ENCODE measurements at places on chromosomes 2 and 18. TPM values are rescaled to one million over a fixed set of nuclear protein-coding genes. Genes with fewer than 3 reads are reported as not detected.

GRCh38 chr2:222701721-222702131 lies 30.3 kb downstream of the MOGAT1 start:
- no peak overlapping the region for H3K4me3 ChIP-seq
- H3K27ac ChIP-seq = no peak overlapping the region
- no peaks in the 10 kb centered on the region for H3K36me3 ChIP-seq
- DNase-seq = no peak
- peaks cover 4% of the 10 kb centered on the region for H3K27me3 ChIP-seq

The ACMSD gene
- not detected for total RNA-seq

The HOXD4 gene
- total RNA-seq = 0.67 TPM

- H3K4me3 ChIP-seq = no peak overlapping the region
- H3K27ac ChIP-seq = peak overlapping the region; percentile 11
- H3K36me3 ChIP-seq = no peaks in the 10 kb centered on the region
- H3K27me3 ChIP-seq = no peaks in the 10 kb centered on the region
- H3K4me1 ChIP-seq = peaks cover 10% of the 10 kb centered on the region
Observed at GRCh38 chr2:157245846-157246764, 11.4 kb upstream of the GALNT5 start.

The PLEK gene
- total RNA-seq = not detected

- H3K4me3 ChIP-seq = no peak overlapping the region
- peaks cover 6% of the 10 kb centered on the region for H3K4me1 ChIP-seq
- no peak overlapping the region for H3K27ac ChIP-seq
- no peaks in the 10 kb centered on the region for H3K27me3 ChIP-seq
Observed at GRCh38 chr18:8348051-8348720, 261.1 kb upstream of the RAB12 start.
